Skeletal muscle cell (primary cell): ENCODE measurements at places on chromosomes 7 and 10.
A peak's percentile ranks its signal among the peaks of the same experiment; 100 is the strongest.

DNA sequence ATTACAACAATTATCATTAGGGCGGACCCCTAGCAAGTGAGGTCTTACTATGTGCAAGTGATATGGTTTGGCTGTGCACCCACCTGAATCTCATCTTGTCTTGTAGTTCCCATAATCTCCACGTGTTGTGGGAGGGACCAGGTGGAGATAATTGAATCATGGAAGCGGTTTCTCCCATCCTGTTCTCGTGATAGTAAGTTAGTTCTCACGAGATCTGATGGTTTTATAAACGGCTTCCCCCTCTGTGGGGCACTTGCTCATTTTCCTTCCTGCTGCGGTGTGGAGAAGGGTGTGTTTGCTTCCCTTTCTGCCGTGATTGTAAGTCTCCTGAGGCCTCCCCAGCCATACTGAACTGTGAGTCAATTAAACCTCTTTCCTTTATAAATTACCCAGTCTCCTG is 96.1 kb upstream of the CDK6 start:
- no peak for DNase-seq

GRCh38 chr10:86024281-86025041 is 342.1 kb downstream of the GRID1 start:
- DNase-seq = no peak

- peak; percentile 23 for DNase-seq
Measured at GRCh38 chr7:73342645-73343044, 14.7 kb downstream of the FKBP6 start.

- DNase-seq = no peak
Measured at GRCh38 chr7:157432957-157433576, 96.3 kb downstream of the DNAJB6 start.

DNA sequence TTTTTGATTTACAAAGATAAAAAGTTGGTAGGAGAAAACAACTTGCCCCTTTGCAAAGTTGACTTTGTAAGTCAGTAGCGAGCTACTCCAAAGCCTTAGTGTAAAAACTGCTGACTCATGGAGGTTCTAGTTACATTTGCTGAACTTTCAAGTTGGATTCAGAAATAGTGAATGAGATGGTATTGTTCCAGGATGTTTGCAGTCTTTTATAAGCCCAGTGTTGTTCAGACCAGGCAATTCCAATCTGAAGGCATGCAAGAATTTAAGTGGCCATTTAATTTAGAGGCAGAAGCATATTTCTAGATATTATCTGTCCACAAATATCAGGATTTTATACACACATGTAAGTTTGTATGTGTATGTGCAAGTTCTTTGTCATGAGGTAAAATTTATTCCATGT is 21.6 kb downstream of the TES start:
- DNase-seq = peak; percentile 52

DNA sequence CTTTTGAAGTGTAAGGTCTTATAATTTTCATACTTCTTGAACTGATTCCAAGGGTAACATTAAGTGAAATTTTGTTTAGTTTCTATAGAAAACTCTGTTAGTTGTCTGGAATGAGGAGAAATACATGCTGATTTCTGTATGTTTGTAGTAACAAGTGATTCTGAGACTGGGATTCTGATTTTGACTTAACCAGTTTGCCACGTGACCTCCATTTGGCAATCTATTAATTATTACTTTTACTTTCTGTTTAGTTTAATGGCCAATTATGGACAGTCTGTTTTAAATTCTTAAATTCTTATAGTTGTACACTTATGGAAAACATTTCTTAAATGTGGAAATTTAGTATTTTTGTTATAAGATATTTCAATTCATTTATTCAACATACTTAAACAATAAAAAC is 163.1 kb downstream of the ADK start:
- DNase-seq = no peak
